MCF 10A (cell line): ENCODE measurements at places on chromosomes 7 and 10. TPM values are rescaled to one million over a fixed set of nuclear protein-coding genes. Genes with fewer than 3 reads are reported as not detected.

KCNH2 gene
- 0.09 TPM in 1 of 2 replicates, not detected in the other for total RNA-seq

FAM221A gene
- 0.25 and 0.44 TPM in 2 replicates for total RNA-seq

CYP2E1 gene
- total RNA-seq = not detected in 2 replicates

OR2A12 gene
- total RNA-seq = not detected in 2 replicates

ABCC2 gene
- total RNA-seq = 6.3 and 7.4 TPM in 2 replicates

TWIST1 gene
- 16.1 and 18.9 TPM in 2 replicates for total RNA-seq

RAB11FIP2 gene
- 23.9 and 27.1 TPM in 2 replicates for total RNA-seq

A1CF gene
- not detected in 2 replicates for total RNA-seq

CACNB2 gene
- 2.7 and 3.3 TPM in 2 replicates for total RNA-seq

GPNMB gene
- total RNA-seq = 1.1 and 1.6 TPM in 2 replicates

MRPS16 gene
- total RNA-seq = 203 and 247 TPM in 2 replicates

CPVL gene
- 29.2 and 49.0 TPM in 2 replicates for total RNA-seq

INTS15 gene
- 25.4 and 26.5 TPM in 2 replicates for total RNA-seq

MUC3A gene
- total RNA-seq = not detected in 2 replicates

CTAGE8 gene
- 0.96 and 2.6 TPM in 2 replicates for total RNA-seq

- no peaks in the 10 kb centered on the region for H3K36me3 ChIP-seq
- H3K27me3 ChIP-seq = peaks cover 9% of the 10 kb centered on the region
- H3K27ac ChIP-seq = no peak overlapping the region
These were observed 475.5 kb upstream of the VSTM2A start for GRCh38 chr7:54066643-54067042.

- H3K36me3 ChIP-seq = no peaks in the 10 kb centered on the region
- H3K27me3 ChIP-seq = no peaks in the 10 kb centered on the region
- no peak overlapping the region for H3K4me3 ChIP-seq
- no peak overlapping the region for H3K27ac ChIP-seq
These were observed 37.2 kb upstream of the CUL1 start for GRCh38 chr7:148661471-148661870.

DNA sequence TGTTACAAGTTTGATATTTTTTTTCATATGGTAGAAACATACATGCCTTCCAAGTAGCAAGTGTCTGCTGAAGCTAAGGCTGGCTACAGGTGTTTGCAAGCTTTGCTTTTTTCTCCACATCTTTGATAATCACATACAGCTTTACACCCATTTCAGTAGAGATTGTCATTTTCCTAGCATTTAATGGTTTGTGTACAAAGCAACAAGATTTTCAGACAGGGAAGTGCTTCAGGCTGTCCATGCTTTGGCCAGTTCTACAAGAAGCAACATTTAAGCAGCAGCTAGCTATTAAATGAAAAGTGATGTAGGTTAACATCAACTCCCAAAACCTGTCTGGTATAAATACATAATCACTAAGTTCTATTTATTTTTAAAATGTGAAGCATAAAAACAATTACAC is 2.3 kb downstream of the HDAC9 start:
- H3K36me3 ChIP-seq = no peaks in the 10 kb centered on the region
- no peak overlapping the region for H3K4me3 ChIP-seq
- H3K27me3 ChIP-seq = no peaks in the 10 kb centered on the region
- H3K4me1 ChIP-seq = peaks cover 6% of the 10 kb centered on the region
- H3K27ac ChIP-seq = no peak overlapping the region

- H3K27me3 ChIP-seq = peaks cover 33% of the 10 kb centered on the region
- no peak for DNase-seq
- no peaks in the 10 kb centered on the region for H3K36me3 ChIP-seq
- no peak overlapping the region for H3K4me3 ChIP-seq
- no peak overlapping the region for H3K27ac ChIP-seq
These were observed 7.2 kb upstream of the ADAM22 start for GRCh38 chr7:87926581-87927461.

DNA sequence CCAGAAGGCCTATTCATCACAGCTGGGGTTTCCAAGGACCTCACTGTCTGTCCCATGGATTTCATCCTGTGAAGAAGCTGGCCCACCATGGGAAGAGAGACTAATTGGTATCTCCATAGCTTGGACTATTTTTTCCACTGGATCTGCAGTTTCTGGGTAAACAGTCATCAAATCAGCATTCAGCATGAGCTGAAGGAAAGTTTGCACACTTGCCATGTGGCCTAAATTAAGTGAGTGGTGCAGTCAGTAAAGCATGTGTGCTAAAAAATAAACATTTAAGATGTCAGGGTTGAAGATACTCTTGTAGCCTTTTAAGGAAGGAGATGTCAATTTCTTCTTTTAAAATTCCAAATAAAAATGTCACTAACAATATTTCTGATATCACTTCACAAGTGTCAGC is 381.1 kb upstream of the ZMIZ1 start:
- DNase-seq = no peak
- no peaks in the 10 kb centered on the region for H3K36me3 ChIP-seq
- no peak overlapping the region for H3K27ac ChIP-seq
- H3K4me3 ChIP-seq = no peak overlapping the region
- no peaks in the 10 kb centered on the region for H3K4me1 ChIP-seq

DNA sequence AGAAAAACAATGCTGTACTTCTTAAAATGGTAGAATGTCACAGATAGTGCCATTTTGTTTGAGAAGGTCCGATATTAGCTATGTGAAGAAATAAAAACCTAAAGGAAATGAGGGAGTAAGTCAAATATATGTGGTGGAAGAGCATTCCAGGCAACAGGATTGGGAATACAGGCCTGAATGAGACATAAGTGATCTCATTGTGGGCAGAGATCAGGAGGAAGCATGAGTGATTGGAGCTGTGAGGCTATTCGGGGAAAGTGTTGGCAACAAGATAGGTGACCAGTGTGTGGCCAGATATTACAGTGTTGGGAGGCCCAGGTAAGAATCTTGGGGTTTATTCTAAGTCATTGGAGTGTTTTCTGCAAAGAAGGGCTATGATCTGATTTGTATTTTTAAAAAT is 41.3 kb upstream of the AGMO start:
- no peak overlapping the region for H3K27ac ChIP-seq
- no peak for DNase-seq
- H3K4me3 ChIP-seq = no peak overlapping the region
- no peaks in the 10 kb centered on the region for H3K4me1 ChIP-seq

DNA sequence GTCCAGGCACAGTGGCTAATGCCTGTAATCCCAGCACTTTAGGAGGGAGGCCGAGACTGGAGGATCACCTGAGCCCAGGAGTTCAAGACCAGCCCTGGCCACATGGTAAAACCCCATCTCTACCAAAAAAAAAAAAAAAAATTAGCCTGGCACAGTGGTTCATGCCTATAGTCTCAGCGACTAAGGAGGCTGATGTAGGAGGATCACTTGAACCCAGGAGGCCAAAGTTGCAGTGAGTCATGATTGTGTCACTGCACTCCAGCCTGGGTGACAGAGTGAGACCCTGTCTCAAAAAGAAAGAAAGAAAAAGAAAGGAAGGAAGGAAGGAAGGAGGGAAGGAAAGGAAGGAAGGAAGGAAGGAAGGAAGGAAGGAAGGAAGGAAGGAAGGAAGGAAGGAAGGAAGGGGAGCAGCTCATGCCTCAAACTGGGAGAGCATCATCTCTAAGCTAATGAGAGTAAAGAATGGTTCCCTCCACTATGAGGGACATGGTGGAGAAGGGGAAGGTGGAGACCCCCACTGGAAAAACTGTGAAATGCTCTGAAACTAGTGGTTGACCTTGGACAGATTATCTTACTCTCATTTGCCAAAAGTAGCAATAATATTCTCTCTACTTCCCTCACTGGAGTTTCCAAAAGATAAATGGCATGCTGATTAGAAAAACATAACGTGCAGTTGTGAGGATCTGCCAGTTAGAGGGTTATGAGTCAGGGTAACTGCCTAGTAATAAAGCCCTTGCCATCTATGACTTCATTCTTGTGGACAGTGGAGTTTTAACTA is 16.8 kb downstream of the GIMAP5 start:
- H3K36me3 ChIP-seq = no peaks in the 10 kb centered on the region
- DNase-seq = peak; percentile 20
- no peak overlapping the region for H3K4me3 ChIP-seq

DNA sequence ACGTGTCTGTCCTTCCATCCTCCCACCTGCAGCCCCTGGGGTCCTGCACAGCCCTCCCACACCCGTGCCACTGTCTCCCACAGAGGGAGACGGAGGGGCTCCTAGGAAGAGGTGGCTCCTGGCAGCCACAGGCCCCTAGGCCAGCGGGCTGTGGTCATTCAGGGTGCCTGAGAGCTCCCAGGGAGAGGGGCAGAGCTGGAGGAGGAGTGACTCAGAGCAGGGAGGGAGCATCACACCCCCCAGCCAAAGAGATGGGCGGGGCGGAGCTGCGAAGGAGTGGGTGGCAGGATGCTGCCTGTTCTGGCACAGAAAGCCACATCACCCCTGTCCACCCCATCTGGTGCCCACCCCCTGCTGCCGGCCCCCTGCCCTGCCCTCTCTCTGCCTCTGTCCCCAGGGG is 50.5 kb downstream of the STK32C start:
- DNase-seq = peak; percentile 68
- no peak overlapping the region for H3K4me3 ChIP-seq
- no peaks in the 10 kb centered on the region for H3K36me3 ChIP-seq
- no peaks in the 10 kb centered on the region for H3K4me1 ChIP-seq
- no peaks in the 10 kb centered on the region for H3K27me3 ChIP-seq

DNA sequence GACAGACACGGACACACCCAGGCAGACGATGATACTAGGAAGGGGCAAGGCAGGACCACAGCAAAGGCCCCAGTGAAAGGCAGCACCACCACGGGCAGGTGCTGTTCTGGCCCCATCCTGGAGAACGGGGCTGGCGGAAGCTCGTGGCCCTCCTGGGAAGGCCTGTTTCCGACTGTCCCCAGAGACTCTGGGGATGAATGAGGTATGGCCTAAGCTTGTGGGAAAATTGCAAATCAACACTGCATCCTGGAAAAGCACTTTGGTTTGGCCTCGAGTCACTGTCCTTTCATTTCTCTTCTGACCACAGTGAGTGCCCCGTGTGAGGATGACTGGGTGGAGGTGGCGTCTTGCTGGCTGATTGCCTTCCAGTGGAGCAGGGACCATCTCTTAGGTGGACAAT is 81.6 kb upstream of the ANLN start:
- DNase-seq = no peak
- H3K27ac ChIP-seq = no peak overlapping the region
- H3K27me3 ChIP-seq = no peaks in the 10 kb centered on the region
- no peak overlapping the region for H3K4me3 ChIP-seq
- H3K4me1 ChIP-seq = peaks cover 24% of the 10 kb centered on the region

DNA sequence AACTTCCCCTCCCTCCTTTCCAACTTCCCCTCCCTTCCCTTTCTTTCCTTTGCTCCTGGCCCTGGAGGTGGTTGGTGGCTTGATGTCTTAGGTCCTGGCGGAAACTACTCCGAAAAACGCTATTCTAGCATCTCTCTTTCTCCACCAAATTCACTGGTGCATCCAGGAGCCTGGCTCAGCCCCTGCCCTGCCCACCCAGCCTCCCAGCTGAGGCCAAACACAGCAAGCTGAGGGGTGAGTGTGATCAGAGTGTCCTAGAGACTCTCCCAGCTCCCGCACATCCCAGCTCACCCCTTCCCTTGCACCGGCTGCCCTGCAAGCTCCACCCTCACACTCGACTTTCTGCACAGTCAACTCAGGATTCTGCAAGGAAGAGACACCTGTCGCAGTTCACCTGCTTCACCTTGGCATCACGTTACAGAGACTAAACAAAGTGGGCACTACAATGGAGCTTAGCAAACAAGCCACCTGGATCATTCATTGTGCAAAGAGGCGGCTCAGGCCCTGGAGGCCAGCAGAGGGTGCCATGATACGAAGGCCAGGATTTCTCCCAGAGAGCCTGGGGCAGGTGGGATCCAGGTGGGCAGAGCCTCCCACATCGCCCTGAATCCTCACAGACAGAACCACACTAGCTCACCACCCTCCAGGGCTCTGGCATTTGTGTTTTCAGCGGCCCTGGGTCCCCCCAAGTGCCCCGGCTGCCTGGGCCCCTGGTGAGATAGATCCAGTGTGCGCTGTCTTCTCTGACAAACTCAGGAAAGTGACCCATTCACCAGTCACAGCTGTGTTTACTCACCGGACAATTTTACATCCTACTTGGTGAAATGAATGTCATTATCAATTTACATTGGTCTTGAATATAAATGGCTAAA is 169.6 kb downstream of the TCERG1L start:
- H3K4me1 ChIP-seq = no peaks in the 10 kb centered on the region
- no peak overlapping the region for H3K27ac ChIP-seq
- H3K4me3 ChIP-seq = no peak overlapping the region
- DNase-seq = no peak

- no peak for DNase-seq
- no peaks in the 10 kb centered on the region for H3K27me3 ChIP-seq
- H3K4me1 ChIP-seq = no peaks in the 10 kb centered on the region
- H3K4me3 ChIP-seq = no peak overlapping the region
- no peak overlapping the region for H3K27ac ChIP-seq
These were observed 175.5 kb downstream of the ADAM12 start for GRCh38 chr10:126212738-126213137.

GRCh38 chr7:33044401-33044718 is 18.2 kb downstream of the NT5C3A start:
- peak overlapping the region; percentile 40 for H3K27ac ChIP-seq
- H3K4me3 ChIP-seq = no peak overlapping the region
- no peak for DNase-seq
- H3K27me3 ChIP-seq = no peaks in the 10 kb centered on the region

DNA sequence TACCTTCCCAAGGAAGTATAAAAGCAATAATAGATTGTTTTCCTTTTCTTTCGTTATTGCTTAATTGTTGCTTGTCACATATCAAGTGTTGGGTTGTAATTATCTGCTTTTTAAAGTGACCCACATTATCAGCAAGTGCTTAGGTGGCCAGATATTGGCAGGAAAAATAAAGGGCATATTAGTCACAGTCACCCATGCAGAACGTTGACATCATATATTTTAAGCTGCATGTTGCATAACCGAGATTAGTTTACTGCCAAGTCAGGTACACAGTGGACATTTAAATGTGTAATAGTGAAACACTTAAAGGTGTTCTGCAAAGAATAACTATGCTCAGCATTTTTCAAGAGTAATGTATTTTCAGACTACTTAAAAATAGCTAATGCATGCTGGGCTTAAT is 11.4 kb downstream of the NEBL start:
- peak overlapping the region; percentile 35 for H3K27ac ChIP-seq
- no peaks in the 10 kb centered on the region for H3K27me3 ChIP-seq
- peaks cover 13% of the 10 kb centered on the region for H3K4me1 ChIP-seq
- no peak overlapping the region for H3K4me3 ChIP-seq

DNA sequence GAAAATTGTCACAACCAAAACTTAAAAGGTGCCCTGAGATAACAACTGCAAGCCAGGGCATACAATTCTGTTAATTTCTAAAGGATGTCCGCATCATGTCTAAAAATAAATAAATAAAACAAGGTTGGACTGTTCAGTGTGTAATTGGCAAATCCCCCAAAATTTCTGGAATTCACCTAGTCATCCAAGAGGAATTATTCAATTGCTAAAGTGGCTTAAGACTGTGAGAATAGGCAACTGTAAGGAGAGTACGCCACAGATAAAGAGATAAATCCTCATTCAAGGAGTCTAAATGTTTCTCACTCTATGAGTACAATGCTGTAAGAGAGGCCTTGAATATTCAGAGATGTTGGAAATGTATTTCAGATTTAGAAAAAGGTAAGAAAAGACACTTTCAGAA is 37.2 kb downstream of the PIK3AP1 start:
- H3K27me3 ChIP-seq = peaks cover 11% of the 10 kb centered on the region
- no peak overlapping the region for H3K27ac ChIP-seq
- no peak overlapping the region for H3K4me3 ChIP-seq
- H3K4me1 ChIP-seq = no peaks in the 10 kb centered on the region
